CD4-positive, alpha-beta T cell treated with Interleukin-6 for 4 hours (primary cell): ENCODE measurements at places on chromosomes 5 and 9.

- no peak for DNase-seq
Measured at GRCh38 chr9:78567693-78568092, 270.8 kb downstream of the PSAT1 start.

GRCh38 chr9:130939405-130940026 lies 469 bp upstream of the FIBCD1 start:
- DNase-seq, result no peak

GRCh38 chr9:94896512-94896911 lies 170.0 kb downstream of the AOPEP start:
- DNase-seq, result no peak

DNA sequence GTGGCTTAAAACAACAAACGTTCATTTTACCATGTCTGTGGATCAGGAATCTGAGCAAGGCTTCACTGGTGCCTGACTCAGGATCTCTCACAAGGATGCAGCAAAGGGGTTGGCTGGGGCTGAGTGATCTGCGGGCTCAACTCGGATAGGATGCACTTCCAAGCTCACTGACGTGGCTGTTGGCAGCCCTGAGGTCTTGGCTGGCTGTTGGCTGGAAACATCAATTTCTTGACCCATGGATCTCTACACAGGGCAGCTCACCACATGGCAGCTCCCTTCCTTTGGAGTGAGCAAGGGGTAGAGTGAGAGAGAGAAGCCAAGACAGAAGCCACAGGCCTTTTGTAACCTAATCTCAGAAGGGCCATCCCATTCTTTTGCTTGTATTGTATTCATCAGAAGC lies 202.1 kb downstream of the NXNL2 start:
- DNase-seq, result no peak

DNA sequence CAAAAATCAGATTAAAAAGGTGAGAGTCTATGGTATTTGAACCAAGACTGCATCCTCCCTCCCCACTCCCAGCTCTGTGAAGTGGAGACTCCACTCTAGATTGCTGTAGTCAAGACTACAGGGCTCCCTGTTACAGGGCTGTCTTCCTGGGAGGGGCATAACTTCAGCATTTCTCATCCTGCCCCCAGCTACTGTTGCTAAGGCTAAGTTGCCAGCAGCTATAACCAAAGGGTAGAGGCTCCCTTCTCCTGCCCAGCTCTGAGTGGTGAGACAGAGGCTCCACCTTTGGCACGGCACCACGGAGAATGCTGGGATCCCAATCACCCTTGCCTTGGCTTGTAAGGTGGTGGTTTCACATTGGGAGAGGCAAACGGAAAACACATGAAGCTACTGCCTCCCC lies 39.2 kb upstream of the GCNT4 start:
- no peak for DNase-seq

- DNase-seq, result no peak
Measured at GRCh38 chr9:74173284-74173683, 323.9 kb upstream of the RORB start.

DNA sequence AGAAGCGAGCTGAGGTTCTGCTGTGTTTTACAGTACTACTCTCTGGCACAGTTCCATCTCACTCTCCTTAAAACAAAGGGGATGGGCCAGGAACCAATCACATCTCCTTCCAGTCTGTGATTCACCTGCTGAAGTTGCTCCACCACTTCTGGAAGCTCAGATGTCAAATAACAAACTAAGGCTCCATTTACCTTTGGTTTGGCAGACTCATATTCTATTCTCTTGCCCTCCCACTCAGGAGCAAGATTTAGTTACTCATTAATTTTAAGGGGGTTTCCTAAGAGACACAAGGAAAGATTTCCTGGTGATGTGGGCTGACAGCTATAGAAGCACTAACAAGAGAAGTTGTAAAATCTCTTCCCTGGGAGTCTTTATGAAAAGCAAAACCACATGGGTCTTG lies 37.8 kb upstream of the KIF2A start:
- DNase-seq, result no peak

GRCh38 chr5:139680368-139681111 lies 32.4 kb downstream of the CXXC5 start:
- DNase-seq, result no peak

- DNase-seq, result no peak
Measured at GRCh38 chr5:10673017-10673389, 88.0 kb downstream of the DAP start.

DNA sequence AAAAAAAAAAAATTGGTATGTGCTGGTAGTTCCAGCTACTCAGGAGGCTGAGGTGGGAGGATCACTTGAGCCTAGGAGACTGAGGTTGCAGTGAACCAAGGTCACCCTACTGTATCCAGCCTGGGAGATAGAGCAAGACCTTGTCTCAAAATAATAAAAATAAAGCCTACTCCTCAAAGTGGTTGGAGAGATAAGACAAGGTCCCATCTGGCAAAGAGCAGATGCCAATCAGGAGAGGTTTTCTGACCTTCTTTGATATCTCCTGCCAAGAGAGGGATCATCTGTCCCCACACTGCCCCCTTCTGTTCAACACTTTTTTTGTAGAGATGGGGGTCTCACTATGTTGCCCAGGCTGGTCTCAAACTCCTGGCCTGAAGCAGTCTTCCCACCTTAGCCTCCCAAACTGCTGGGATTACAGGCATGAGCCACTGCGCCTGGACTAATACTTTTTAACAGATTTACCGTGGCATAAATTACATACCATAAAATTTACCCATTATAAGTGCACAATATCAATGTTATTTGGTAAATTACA lies 64.7 kb downstream of the SH3PXD2B start:
- DNase-seq, result no peak

DNA sequence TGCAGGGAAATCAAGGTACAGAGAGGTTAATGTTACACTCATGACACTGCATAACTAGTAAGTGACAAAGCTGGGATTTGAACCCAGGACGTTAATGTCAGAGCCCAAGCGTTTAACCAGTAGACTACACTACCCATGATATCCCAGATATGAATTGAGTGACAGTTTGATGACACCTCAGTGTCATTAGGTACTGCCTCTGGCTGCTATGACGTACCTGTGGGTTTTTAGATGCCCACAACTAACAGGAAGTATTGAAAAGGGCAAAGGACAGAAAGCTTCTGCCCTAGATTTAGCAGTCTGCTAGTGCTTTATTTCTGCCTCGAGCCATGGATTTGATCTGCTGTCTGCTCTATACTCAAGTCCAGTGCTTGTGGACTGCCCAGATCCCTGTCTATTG lies 56.2 kb downstream of the GLRA1 start:
- no peak for DNase-seq

GRCh38 chr5:131375351-131375750 lies 111.5 kb downstream of the CDC42SE2 start:
- DNase-seq, result peak; percentile 37

DNA sequence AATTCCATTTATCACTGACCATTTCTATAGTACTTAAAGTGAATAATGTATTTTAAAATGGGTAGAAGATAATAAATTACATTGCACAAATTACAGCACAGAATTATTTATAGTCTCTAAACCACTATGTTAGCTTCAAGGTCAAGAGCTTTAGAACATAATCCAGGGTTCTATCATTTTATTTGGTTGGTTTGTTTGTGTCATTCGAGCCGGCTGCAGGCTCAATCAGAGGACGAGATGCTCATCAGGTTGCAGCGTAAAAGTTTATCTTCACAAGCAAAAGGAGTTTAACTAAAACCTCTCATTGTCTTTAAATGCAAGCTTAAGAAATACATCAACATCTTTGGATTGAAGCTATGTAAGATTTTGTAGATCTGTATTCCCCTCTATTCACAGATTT lies 523.8 kb downstream of the EFNA5 start:
- DNase-seq, result no peak

DNA sequence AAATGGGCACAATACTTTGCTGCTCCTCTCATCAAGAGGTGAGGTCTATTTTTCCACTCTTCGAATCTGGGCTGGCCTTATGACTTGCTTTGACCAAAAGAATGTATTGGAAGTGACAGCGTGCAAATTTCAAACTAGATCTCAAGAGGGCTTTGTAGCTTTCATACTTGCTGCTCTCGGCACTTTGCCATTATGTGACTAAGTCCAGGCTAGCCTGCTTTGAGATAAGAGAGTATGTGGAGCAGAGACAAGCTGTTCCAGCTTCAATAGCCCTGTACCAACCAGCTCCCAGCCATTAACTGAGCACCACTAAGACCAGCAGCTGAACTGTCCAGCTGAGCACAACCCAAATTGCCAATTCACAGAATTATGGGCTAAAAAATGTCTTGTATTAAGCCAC lies 124.6 kb downstream of the ACER2 start:
- DNase-seq, result no peak

GRCh38 chr5:10278658-10279279 lies 28.7 kb downstream of the CCT5 start:
- no peak for DNase-seq

DNA sequence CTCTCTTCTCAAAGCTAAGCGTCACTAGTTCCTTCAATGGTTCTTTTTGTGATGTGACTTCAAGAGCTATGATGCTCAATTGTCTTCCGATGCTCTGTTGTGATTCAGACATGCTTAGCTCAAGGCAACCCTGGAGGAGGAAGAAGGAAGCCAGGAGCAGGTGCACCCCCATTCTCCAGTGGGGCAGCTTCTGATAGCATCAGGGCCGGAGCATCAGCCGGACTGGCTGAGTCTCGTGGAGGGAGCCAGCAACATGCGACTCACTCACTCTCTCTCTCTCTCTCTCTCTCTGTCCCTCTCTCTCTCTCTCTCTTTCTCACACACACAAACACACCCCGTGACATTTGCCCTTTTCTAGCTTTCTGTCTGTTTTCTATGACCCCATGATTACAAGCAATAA lies 140.2 kb downstream of the HSD17B3 start:
- no peak for DNase-seq

DNA sequence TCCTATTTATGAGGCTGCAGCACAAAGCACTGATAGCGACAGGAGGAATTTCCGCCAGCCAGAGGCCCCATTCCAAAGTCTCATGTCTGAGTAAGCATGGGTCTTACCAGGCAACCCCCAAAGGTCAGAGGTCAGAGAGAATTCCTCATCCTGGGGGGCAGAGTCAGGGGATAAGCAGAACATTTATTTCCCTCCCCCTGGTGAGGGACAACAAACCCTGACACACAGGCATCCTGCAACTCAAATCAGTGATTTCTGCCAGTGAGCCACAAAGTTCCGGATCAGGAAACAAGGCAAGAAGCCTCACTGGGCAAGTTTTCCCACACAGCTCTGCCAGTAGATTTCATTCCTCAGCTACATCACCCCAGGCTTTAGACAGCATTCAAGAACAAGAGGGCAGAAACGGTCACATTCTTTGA lies 37.0 kb downstream of the ADAMTS12 start:
- DNase-seq, result no peak

- no peak for DNase-seq
Measured at GRCh38 chr9:108631496-108632285, 224.1 kb downstream of the ACTL7B start.

DNA sequence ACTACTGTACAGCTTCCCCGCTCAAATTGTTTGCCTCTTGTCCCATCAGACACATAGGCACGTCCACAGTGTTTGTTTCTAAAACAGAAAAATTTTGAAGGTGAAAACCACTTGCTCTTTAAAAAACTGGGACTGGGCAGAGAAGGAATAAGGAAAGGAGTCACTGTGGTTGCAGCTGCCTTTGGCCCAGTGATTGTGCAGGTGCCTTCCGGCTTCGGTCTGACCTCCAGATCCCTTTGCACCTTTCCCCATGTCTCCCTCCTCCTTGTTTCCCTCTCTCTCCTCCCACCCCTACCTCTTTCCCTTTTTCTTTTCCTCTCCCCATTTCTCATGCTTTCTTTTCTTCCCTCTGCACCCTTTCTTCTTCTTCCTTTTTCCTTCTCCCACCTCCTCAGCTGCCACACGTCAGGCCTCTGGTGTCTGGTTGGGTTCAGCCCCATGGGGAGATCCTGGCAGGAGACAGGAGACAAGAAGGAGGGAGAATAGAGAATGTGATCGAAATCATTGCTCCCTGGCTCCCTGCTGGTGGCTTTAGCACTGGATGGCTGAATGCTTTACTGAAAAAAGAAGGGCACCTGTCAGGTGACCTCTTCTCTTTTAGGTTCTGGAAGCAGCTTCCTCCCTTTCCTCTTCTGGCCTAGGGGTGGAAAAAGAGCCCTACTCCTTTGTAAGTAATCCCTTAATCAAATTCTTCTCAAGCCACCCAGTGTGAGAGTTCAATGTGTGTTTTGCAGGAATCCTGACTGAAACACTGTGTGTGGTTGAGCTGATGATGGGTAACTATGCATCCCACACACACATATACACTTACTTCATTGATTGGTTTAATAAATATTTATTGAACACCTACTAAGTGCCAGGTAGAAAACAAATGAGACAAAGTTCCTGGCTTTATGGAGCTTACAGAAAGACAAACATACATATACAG lies 267.3 kb downstream of the MAST4 start:
- DNase-seq, result no peak

- no peak for DNase-seq
Measured at GRCh38 chr5:173735184-173735583, 118.7 kb upstream of the BOD1 start.

GRCh38 chr5:83434946-83435345 lies 36.6 kb upstream of the VCAN start:
- no peak for DNase-seq

DNA sequence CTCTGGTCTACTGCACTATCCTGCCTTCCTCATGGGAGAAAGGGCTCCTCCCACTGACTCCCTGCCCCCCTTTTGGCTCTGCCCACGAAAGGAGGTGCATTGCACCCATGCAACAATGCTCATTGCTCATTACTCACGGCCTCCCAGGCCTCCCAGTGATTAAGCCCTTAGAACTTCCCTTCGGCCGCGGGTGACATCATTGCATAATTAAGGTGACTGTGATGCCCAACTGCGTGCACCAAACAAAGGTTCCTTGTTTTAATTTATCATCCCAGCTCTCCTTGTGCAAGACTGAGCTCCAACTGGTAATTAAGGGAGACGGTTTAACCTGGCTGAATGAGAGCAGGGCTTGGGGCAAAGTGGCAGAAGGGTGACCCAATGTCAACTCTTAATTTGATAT lies 180.4 kb downstream of the GAS1 start:
- DNase-seq, result no peak

GRCh38 chr9:84067821-84068220 lies 87.2 kb downstream of the RMI1 start:
- DNase-seq, result no peak

DNA sequence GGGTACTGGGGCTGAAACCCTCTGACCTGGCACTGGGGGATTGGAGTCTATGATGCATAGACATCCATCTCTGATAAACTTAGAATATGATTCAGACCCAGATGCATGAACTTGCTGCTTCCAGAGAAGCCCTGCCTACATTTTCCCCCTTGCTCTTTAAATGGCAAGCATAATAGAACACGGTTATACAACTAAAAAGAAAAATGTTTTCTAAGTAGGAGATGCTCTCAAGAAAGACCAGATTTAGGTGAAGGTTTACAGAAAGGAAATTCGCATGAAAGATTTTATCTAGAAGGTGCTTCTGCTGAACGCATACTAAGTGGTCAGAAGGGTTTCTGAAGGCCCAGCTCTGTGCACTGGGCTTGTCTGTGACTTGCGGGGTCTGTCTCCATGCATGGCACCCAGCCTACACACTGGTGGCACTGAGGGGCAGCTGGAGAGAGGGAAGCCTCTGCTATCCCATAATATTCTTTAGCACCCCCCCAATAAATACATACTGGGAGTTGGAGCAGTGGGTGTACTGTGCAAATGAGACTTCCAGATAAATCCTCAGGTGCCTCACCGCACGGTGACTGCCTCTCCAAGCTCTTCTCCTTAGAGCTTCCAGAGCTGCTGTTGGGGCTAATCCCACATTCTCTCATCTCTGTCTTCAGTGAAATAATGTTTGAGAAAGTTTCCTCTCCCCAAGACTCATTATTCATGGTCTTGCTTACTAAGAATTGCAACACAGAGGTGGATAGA lies 114.6 kb downstream of the FSTL4 start:
- DNase-seq, result no peak

GRCh38 chr9:88691811-88692210 lies 156.8 kb downstream of the NXNL2 start:
- DNase-seq, result no peak
